ENCODE measurements at places on chromosomes 2 and 18.

- peak; percentile 74 for DNase-seq
Observed at GRCh38 chr2:120684289-120685065, 51.2 kb upstream of the GLI2 start.

DNA sequence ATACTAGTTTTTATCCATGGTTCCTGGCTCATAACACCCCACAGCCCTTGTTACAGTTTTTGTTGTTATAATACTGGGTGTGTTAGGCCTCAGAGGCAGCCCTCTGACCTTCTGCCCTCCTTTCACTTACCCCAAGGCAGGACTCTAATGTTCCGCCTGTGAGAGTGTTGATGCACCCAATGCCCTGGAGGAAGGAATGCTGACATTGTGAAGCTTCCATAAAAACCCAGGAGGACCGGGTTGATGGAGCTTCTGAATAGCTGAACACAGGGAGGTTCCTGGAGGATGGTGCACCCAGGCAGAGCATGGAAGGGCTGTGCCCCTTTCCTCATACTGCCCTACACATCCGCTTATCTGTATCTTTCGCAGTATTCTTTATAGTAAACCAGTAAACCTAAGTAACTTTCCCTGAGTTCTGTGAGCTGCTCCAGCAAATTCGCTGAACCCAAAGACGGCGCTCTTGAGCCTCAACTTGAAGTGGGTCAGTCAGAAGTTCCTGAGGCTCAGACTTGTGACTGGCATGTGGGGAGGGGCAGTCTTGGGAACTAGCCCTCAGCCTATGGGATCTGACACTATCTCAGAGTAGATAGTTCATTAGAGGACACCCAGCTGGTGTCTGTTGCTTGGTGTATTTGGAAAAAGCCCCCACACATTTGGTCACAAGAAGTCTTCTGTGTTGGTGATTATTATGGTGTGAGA is 10.4 kb downstream of the STON1 start:
- peak; percentile 74 for DNase-seq

GRCh38 chr2:22855081-22855480 is 529.9 kb upstream of the KLHL29 start:
- DNase-seq: no peak

DNA sequence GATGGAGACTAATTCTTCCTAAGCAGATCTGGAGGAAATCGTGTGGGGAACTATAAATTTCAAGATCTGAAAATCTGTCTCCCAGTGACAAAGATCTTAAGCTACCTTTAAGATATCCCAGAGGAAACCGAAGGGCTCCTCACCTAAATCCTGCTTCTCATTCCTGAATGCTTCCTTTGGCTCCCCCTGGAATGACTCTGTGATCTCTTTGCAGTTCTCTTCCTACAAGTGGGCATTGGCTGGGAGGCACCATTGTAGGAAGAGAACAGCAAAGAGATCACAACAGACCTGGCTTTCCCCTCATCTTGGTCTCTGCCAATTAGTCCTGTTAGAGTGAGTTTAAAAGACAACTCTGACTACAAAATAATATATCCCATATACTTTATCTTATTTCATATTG is 70.0 kb upstream of the KCNH7 start:
- DNase-seq: no peak

- no peak for DNase-seq
Observed at GRCh38 chr2:37376421-37377186, 32.2 kb downstream of the QPCT start.

- DNase-seq: no peak
Observed at GRCh38 chr18:35110554-35111485, 69.6 kb downstream of the MAPRE2 start.

DNA sequence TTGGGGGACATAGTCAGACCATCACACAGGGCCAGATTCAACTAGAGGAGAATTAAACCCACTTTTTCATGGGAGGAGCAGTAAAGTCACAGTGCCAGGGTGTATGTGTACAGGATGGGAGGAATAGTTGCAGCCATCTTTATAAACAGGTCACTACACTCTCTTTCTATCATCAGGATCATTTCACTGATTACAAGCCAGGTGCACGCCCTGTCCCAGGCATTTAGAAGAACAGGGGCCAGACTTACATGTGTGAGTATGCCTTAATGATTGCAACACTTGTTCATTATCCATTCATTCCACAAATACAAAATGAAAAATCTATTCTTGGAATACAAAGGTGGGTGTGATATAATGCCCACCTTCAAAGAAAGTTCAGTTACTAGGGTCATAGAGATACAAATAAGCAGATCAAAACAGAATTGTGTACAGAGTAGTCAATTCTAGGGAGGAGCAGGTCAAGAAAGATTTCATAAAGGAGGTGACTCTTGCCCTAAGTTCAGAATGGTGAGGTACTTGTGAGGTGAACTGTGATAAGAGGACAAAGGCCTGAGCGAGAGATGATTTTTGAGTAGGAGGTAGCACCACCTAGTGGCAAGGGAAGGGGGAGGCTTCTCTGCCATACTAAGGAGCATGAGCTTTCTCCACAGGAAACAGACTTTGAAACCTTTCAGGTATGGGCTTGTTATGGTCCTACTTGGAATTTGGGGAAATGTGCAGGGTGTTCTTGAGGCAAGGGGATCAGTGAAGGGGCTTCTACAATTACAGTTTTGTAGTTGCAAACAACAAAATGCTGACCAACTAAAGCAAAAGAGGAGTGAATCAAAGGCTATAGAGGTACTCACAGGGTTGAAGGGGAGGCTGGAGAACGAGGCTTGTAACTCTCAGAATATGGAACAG is 156.3 kb downstream of the SUCLG1 start:
- peak; percentile 75 for DNase-seq

DNA sequence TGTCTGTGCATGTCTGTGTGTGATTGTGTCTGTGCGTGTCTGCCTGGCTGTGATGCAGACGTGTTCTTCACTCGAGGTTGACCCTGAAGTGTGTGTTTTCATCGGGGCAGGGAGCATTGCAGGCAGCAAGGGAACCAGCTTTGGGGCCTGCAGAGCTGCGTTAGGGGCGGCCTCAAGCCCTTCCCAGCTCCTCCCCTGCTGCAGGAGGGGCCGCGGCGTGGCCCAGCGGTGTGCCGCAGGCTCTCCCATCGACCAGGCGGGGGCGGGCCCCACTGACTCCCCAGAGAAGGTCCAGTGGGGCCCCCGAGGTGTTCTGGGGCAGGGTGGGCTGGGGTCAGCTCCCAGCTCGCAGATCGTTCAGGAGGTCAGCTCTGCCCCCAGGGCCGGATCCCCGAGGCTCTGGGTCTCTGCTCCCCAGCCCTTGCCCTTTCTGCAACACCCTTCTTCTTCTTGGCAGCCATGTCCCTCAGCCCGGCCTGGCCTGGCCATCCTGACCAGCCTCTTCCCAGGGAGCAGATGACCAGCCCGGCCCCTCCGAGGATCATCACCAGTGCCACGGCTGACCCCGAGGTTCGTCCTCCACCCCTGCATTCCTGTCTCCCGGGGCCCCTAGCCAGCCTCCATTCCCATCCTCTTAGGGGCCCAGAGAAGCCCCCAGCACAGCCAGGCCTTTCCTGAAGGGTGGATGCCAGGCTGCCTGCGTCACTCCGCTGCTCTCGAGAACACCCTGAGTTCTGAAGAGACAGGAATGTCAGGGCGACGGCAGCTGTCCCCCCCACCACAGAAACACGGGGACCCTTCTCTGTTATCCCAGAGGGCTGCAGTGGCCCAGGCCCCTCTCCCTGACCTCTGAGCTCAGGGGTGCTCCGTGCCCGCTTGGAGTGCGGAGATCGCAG is 11.1 kb upstream of the KLHL30 start:
- DNase-seq: no peak

- DNase-seq: no peak
Observed at GRCh38 chr18:74806700-74807416, 209.2 kb downstream of the ZNF407 start.

- peak; percentile 41 for DNase-seq
Observed at GRCh38 chr18:50663626-50664441, 103.9 kb downstream of the MAPK4 start.

DNA sequence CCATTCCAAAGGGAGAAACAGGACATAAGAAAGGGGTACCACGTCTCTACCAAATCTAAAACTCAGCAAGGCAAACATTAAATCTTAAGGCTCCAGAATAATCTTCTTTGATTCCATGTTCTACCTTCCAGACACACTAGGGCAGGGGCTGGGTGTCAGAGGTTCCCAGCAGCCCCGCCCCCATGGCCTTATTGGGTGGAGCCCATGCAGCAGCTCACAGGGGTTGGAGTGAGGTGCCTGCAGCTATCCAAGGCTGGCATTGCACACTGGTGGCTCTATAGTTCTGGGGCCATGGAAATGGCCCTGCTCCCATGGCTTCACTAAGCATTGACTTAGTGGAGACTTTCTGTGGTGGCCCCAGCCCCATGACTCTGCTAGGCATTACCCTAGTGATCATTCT is 14.9 kb upstream of the OSR1 start:
- no peak for DNase-seq

DNA sequence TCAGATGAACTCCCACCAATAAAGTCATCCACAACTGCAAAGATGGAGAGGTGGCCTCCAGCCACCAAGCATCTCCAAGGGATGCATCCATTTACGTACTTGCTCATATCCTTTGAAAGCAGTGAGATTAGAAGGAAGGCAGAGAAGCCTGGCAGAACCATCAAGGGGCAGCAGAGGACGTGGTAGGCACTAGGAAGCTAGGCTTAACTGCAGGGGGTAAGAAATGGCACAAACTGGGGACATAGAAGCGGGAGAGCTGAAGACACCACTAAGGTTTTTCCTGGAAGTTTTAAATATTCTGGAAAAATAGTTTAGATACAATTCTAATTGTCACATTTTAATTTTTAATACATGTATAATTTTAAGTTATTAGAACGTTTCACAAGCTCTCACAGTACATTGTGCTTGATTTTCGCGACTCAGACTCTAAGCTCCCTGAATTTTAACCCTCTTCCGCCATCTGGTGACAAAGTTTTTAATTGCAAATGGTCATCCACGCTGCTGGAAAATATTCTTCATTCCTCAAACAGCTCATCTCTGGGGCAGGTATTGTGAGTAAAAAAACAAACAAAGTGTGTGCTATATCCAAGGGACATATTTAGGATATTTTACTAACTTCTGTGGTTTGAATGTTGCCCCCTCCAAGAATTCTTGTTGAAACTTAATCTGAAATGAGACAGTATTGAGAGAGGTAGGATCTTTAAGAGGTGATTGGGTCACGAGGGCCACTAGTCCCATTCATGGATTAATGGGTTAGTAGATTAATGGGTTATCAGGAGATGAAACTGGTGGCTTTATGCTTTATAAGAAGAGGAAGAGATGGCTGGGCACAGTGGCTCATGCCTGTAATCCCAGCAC is 1.6 kb upstream of the PSTPIP2 start:
- DNase-seq: peak; percentile 71

DNA sequence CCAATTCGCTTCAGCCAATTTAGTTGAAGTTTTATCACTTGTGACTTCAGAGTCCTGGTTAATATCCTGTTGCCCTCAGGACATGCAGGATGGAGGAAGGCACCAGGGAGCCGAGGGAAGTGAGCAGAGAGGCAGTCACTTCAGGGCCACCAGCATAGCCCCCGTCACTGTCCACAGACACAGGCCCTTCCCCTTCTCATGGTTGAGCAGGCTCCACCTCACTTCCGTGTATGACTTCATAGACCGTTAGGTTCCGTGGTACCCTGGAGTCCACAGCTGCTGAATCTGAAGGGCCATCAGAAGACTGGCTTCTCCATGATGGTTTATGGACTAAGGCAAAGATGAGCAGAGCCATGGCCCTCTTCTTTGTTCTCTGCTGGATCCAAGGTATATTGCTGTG is at the start of gene C2orf92:
Gene C2orf92, plus strand, starts transcription at position 266 of the 400 bp plus-strand sequence. Its CDS starts 76 bp downstream, at position 342.
- DNase-seq: no peak

DNA sequence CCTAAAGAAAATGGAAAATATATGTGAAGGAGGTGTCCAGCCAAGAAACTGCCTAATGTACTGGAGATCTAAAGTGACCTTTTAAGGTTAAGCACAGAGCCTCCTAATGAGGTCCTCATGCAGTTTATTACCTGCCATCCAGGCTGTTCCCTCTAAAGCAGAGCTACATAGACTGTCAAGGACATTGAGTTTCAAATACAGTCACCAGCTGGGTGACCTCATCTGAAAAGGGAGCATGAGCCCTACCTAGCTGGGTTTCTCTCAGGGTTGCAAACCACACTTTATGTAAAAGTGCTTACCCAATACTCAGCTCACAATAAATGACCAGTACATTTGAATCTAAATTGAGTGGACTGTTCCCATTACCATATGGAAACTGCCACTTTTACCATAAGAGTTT is 65.4 kb upstream of the CTNNA2 start:
- DNase-seq: no peak

GRCh38 chr2:46487667-46488335 is 8.4 kb downstream of the TMEM247 start:
- peak; percentile 90 for DNase-seq

- no peak for DNase-seq
Observed at GRCh38 chr2:224774735-224775134, 58.6 kb upstream of the CCDC195 start.

- peak; percentile 88 for DNase-seq
Observed at GRCh38 chr2:190859347-190860297, 21.0 kb upstream of the GLS start.

DNA sequence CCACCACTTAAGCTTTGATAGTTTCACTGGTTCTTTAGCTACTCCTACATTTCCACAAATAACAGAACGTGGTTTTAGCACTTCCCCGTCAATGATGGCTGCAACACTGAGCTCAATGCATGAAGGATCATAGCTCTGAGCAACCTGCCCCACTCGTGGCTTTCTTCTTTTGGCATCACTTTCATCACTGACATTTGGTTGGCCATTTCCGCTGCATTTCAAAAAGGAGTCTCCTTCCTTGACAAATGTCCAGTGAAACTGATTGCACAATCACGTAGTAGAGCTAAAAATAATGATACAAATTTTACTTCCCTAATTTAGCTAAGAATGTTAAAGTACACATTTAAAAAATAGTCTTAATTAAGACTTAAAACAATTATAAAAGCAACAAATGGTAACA is 205.2 kb upstream of the HDAC4 start:
- no peak for DNase-seq

- DNase-seq: peak; percentile 99
Observed at GRCh38 chr2:174023591-174024523, 58.7 kb upstream of the SP3 start.

DNA sequence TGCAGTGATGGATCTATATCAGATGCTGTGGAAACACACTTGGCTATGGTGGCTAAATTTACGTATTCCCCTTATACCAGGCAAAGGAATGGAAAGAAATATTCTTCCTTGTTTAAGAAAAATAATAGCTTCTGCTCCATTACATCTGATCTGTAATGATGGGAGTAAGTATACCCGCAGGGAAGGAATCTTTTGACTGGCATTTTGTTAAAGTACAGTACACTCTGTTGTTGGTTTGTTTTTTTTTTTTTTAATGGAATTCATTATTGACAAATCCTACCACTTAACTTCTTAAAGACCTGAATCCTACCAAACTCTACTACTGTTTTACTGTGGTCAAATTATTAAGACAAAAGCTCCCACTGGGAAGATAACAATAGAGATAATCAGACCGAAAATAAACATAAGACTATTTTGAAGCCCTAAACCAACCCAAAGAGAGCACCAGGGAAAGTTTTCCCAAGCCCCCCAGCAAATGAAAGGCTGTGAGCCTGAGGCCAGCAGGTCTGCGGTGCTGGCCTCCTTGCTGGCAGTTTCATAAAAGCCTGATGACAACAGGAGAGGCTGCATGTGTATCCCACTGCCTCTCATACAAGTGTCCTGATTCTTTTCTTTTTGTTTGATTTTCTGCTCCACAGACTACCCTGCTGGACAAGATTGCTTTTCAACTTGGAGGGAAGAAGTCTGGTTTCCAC is 101.0 kb downstream of the SLC25A12 start:
- no peak for DNase-seq
